ENCODE measurements at places on chromosomes 1 and 21.

GRCh38 chr1:51281807-51282206 lies 45.7 kb downstream of the RNF11 start:
- no peak for DNase-seq

DNA sequence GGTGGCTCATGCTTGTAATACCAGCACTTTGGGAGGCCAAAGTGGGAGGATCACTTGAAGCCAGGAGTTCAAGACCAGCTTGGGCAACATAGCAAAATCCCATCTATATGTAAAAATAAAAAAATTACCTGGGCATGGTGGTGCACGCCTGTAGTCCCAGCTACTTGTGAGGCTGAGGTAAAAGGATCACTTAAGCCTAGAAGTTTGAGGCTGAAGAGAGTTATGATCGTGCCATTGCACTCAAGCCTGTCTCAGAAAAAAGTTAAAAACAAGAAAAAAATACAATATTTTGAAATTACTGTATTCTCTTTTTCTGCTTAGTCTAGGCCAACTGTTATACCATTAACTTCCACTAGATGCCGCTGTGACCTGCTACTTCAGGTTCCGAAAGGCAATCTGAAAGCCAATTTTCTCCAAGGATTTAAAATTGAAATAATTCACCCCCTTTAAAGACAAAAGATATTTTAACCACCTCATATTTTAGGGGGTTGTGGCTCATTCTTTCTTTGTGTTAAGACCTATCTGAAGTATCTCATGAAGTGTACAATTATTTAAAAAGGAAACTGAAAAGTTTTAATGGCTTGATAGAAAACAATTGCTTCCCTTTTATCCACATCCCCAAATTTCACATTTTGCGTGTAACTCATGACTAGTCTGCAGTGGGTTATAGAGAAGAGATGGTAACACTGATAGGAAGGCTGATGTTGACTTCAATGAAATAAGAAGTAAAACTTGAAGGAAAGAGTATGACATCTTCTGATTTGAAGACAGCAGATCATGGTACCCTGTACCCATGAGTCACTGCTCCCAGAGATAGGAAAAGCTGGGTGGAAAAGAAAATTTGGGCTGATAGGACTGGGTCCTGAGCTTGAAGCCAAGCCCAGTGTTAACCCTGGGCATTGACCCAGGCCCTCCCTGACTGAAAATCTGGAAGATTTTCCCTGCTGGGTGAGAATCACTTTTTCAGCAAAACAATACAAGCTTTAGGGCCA lies 24.4 kb upstream of the CLDN14 start:
- DNase-seq: no peak

GRCh38 chr1:180168786-180169639 lies 14.3 kb downstream of the QSOX1 start:
- peak; percentile 85 for DNase-seq

GRCh38 chr1:116373431-116374352 lies 648 bp downstream of the ATP1A1 start:
- DNase-seq: peak; percentile 58

GRCh38 chr1:64936956-64937355 lies 29.4 kb downstream of the JAK1 start:
- no peak for DNase-seq

DNA sequence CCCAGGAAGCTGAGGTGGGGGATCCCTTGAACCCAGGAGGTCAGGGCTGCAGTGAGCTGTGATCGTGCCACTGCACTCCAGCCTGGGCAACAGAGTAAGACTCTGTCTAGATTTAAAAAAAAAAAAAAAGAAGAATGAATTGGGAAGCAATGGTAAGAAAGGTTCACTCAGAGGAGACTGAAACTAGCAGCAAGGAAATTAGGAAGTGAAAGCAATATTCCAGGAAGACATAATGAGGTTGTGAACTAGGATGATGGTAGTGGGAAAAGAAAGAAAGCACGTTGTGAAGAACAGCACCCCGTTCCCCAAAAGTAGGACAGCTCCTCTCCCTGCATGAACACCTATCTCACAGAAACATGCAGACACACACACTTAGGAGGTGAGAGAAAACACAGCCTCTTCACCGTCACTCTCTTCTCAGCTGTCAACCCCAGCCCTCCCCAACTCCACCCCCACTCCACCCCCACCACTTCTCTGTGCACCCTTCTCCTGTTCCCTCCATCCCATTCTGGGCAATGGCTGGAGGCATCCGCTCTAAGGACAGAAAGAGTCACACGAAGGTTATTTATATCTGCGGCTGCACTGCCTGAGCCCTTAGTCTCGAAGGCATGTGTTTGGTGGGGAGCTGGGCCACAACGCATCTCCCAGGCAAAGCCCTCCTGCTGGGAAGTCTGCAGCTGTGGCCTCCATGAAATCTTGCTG lies 101.8 kb upstream of the LPGAT1 start:
- DNase-seq: no peak

- DNase-seq: peak; percentile 86
Measured at GRCh38 chr1:54950369-54951163, 29.9 kb upstream of the TMEM61 start.

DNA sequence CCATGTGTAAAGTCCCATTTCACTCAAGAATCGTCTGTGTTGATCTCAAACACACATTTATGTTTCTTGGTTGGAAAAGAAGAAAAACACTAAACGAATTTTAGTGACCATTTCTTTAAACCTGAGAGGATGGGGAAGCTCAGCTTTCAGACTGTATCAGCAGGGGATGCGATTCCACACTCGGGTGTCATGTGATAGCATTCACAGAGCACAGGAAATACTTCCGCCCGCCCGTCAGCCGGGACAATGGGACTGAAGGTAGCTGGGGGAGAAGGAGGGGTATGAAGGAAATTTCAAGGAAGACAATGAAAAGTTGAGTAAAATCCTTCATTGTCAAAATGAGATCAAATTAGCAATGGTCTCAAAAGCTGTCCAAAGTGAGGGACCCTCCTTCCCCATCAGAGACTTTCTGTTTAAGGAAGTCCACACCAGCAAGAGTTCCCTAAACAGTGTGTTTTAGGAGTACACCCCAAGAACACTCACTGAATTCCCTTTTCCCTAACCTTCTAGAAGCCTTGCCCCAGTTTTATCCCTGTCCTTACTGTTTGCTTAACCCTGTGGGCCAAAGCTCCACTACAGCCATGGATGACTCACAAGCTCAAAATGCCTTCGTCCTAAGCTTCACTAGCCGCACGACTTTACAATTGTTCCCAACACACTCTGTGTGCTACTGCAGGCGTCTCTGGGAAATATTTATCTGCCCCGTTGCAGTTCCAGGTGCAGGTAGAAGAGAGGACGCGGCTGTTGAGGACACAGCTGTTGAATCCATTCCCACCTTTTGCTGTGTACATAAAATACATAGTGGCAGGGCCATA lies 51.4 kb upstream of the SIM2 start:
- peak; percentile 68 for DNase-seq

DNA sequence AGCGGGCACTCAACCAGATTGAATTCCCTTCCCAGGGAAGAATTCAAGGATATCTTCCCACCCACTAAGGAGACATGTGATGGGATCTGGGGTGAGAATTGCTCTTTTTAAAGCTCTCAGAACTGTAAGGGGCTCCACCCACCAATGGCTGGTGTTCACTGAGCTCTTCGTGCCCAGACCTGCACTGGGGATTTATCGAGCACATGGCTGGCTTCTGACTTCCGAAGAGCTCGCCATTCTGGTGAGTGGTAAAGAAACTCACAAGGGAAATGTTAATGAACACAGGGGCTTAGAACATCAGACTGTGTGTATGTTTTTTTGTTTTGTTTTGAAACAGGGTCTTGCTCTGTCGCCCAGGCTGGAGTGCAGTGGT lies 9.8 kb downstream of the PADI3 start:
- no peak for DNase-seq

DNA sequence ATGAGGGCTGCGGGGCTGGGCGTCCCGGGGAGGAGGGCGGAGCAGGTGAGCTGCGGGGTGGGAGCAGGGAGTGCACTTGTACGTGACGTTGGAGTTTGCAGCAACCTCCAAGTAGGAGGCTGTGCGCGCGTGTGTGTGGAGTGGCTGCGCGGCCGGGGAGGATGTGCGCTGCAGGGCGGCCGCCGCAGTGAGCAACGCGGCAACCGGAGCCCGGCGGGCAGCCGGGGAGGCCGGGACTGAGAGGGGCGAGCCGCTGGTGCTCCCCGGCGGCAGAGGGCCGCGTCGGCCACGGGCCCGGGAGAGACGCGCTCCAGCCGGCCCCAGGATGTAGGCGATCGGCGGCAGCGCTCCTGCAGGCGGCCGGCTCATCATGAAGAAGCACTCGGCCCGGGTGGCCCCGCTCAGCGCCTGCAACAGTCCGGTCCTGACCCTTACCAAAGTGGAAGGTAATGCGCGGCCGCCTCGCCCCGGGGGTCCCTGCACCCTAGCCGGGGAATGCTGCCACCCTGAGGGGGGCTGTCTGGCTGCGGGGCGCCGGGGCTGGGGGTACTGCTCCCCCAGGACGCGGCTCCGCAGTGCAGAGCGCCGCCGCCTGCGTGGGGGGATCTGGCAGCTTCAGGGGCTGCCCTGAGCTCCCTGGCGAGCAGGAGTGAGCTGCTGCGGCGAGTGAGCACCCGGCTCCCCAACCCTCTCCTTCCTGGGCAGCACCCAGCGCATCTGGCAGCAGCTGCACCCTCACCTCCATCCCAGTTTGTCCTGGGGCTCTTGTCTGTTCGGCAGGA lies 158.9 kb upstream of the COA6 start:
- DNase-seq: peak; percentile 75

DNA sequence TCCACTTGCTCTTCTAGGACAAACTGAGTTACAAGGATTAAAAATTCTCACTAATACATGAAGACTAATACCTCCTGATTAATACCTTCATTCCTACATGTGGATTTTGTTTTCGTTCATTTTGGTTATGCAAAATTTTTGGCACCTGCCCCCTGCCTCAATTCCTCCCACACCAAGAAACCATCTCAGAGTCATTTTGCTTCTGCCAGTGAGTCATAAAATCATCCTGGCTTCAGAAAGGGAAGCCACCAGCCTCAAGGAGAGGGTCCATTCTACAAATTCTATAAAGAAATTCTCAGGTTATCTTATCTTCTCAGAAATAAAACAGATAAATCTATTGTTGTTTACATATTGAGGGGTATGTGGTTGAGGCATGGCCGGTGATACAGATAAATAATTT lies 103.2 kb upstream of the COA6 start:
- no peak for DNase-seq

All from iPS-NIHi11 (cell line).